ENCODE measurements at places on chromosomes 5 and 9.
A peak's percentile ranks its signal among the peaks of the same experiment; 100 is the strongest.

- H3K4me3 ChIP-seq, result no peak overlapping the region
- H3K36me3 ChIP-seq, result no peaks in the 10 kb centered on the region
- H3K4me1 ChIP-seq, result no peaks in the 10 kb centered on the region
- H3K27ac ChIP-seq, result no peak overlapping the region
- no peaks in the 10 kb centered on the region for H3K27me3 ChIP-seq
Measured at GRCh38 chr9:108077556-108077955, 588.0 kb upstream of the KLF4 start.

GRCh38 chr9:90107040-90107725 lies 502.4 kb downstream of the GADD45G start:
- peak overlapping the region; percentile 12 for H3K27ac ChIP-seq
- no peaks in the 10 kb centered on the region for H3K36me3 ChIP-seq

- H3K27me3 ChIP-seq, result no peaks in the 10 kb centered on the region
- H3K36me3 ChIP-seq, result no peaks in the 10 kb centered on the region
- H3K4me3 ChIP-seq, result no peak overlapping the region
- H3K4me1 ChIP-seq, result no peaks in the 10 kb centered on the region
- peak; percentile 45 for DNase-seq
- no peak overlapping the region for H3K27ac ChIP-seq
Measured at GRCh38 chr5:112583166-112583565, 154.5 kb upstream of the APC start.

GRCh38 chr5:179930788-179931473 lies 23.2 kb upstream of the TBC1D9B start:
- no peaks in the 10 kb centered on the region for H3K36me3 ChIP-seq
- H3K4me3 ChIP-seq, result no peak overlapping the region
- no peaks in the 10 kb centered on the region for H3K4me1 ChIP-seq
- DNase-seq, result no peak

DNA sequence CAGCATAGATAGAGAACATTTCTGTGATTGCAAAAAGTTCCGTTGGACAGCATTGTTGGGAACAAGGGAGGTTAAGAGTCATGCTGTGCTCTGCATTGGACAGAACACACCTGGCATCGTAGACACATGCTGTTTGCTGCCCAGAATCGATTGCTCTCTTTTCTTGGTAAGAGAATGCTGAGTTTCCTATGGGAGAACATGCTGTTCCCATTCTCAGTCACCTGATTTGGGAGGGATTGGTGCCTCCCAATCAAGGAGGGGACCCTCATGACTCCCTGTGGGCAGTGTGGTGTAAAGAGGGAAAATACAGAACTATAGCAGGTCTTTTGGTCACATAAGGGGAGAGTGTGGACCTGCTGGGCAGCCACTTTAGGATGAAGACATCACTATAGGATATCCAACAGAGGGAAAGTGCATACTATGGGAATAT lies 555.4 kb upstream of the CLINT1 start:
- no peak overlapping the region for H3K4me3 ChIP-seq
- no peak overlapping the region for H3K27ac ChIP-seq
- peak; percentile 5 for DNase-seq
- H3K36me3 ChIP-seq, result no peaks in the 10 kb centered on the region
- no peaks in the 10 kb centered on the region for H3K27me3 ChIP-seq
- H3K4me1 ChIP-seq, result peaks cover 13% of the 10 kb centered on the region

DNA sequence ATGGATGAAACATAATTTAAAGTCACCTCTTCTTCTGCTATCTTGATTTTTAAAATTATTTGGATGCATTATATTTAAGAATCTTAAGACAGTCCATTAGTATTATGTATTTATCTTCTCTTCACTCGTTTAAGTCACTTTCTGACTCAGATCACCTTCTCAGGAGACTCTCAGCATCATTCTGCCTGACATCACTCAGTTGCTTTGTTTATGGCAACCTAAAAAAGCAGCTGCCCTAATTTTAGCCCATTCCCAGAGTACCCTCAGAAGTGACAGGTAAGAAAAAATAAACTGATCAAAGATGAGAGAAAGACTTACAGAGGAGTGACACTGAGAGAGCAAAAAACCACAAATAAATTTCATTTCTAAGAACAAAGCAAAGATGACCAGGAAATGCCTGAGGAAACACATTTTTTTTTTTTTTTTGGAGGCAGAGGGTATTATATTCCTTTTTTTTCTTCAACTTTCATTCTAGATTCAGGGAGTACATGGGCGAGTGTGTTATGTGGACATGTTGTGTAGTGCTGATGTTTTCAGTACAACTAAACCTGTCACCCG lies 140.5 kb downstream of the MUSK start:
- no peak for DNase-seq
- no peaks in the 10 kb centered on the region for H3K27me3 ChIP-seq
- H3K27ac ChIP-seq, result no peak overlapping the region
- H3K4me3 ChIP-seq, result no peak overlapping the region
- peaks cover 3% of the 10 kb centered on the region for H3K36me3 ChIP-seq
- no peaks in the 10 kb centered on the region for H3K4me1 ChIP-seq

DNA sequence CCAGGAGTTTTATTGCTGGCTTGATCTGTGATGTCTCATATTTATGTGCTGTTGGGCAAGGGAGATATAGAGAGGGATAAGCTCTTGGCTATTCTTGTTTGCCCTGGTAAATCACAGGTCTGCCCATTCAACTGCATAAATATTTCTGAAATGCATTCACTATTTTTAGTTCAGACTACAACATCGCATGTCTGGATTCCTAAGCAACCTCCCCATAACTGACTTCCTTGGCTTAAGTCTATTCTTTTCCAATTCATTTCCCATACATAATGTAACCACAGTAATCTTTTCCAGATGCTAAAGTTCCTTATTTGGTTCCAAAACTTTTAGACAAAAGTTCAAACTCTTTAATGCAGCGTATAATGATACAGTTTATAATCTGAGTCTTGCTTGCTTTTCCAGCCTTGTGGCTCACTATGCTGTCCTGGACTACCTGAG lies 321.4 kb upstream of the ACTBL2 start:
- no peaks in the 10 kb centered on the region for H3K4me1 ChIP-seq
- no peaks in the 10 kb centered on the region for H3K36me3 ChIP-seq
- H3K27me3 ChIP-seq, result no peaks in the 10 kb centered on the region
- no peak for DNase-seq
- no peak overlapping the region for H3K27ac ChIP-seq
- H3K4me3 ChIP-seq, result no peak overlapping the region

DNA sequence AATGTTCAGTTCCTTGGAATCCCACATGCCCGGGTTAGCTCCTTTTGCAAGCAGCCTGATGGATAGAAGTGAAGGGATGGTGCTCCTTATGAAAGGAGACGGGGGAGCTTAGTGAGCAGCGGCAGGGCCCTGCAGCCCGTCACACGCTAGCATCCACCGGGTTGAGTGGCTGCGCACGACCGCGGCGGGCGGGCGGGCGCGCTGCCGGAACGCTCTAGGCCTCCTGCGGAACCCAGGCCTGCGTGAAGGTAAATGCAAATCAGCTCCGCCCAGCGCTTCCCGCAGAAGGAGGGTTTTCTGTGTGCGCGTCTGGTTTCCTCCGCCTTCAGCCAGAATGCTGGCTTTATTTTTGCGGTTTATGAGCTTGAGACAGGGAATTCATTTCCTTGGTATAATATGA lies 19.8 kb downstream of the IL12B start:
- no peak for DNase-seq
- H3K36me3 ChIP-seq, result no peaks in the 10 kb centered on the region
- no peaks in the 10 kb centered on the region for H3K4me1 ChIP-seq
- no peaks in the 10 kb centered on the region for H3K27me3 ChIP-seq

DNA sequence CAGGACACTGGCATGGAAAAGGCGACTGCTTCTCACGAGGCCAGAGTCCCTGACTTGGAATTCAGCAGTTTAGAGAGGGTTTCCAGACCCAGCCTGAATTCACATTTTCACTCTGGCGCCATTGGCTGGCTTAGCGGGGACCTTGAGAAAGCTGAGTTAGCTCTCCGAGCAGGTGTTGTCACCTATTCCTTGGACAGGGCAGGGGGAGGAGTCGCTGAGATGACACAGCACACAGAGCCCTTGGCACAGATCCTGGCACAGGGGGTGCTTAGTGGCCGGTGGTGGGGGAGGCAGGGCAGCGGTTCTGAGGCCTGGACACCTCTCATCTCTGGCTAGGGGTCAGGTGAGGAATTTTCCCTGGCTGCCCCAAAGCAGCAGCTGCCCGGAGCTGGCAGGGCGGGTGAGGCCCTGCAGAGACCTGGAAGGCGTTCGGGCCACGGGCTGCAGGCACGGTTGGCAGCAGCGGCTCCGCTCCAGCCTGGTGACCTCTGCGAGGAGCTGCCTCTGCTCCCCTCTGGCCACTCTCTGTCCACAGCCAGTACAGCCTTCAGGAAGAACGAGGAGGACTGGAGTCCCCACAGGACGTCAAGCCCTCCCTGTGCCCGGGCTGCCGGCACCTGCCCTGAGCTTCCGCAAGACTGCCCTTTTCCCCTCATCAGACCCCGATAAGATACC lies 72.4 kb upstream of the RAPGEF1 start:
- DNase-seq, result no peak
- no peak overlapping the region for H3K27ac ChIP-seq
- H3K27me3 ChIP-seq, result peaks cover 29% of the 10 kb centered on the region
- no peaks in the 10 kb centered on the region for H3K36me3 ChIP-seq

- DNase-seq, result peak; percentile 47
- no peak overlapping the region for H3K27ac ChIP-seq
- H3K36me3 ChIP-seq, result no peaks in the 10 kb centered on the region
- H3K4me1 ChIP-seq, result no peaks in the 10 kb centered on the region
- H3K4me3 ChIP-seq, result peak overlapping the region; percentile 79
Measured at GRCh38 chr9:92671323-92671722, 1.4 kb upstream of the IPPK start.

- no peak overlapping the region for H3K4me3 ChIP-seq
- peak; percentile 76 for DNase-seq
- peak overlapping the region; percentile 76 for H3K27ac ChIP-seq
- H3K36me3 ChIP-seq, result peaks cover 11% of the 10 kb centered on the region
- H3K27me3 ChIP-seq, result no peaks in the 10 kb centered on the region
- peaks cover 33% of the 10 kb centered on the region for H3K4me1 ChIP-seq
Measured at GRCh38 chr9:130128733-130129431, 43.3 kb upstream of the NCS1 start.

- peak; percentile 15 for DNase-seq
- H3K4me1 ChIP-seq, result no peaks in the 10 kb centered on the region
- no peak overlapping the region for H3K4me3 ChIP-seq
- no peaks in the 10 kb centered on the region for H3K27me3 ChIP-seq
Measured at GRCh38 chr9:7172154-7173115, 414.7 kb downstream of the KDM4C start.

DNA sequence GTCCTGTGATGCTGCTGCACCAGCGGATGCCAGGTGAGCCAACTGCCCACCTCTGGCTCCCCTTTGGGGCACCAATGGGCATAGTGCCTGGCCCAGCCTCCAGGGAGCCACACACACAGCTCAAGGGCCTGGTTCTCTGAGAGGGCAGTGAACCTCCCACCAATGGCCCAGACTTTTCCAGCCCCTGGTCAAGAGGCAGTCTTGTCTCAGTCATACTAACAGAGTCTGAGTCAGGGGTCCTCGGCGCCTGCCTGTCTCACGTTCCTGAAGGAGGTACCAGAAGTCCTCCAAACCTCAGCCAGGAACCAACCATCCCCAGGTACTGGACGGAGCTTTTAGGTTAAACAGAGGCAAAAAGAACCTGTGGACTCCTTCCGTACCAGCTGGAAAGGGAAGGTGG lies 121.1 kb downstream of the C5orf15 start:
- no peak overlapping the region for H3K27ac ChIP-seq
- DNase-seq, result no peak
- no peaks in the 10 kb centered on the region for H3K27me3 ChIP-seq
- H3K4me3 ChIP-seq, result no peak overlapping the region
- H3K4me1 ChIP-seq, result peaks cover 47% of the 10 kb centered on the region
- H3K36me3 ChIP-seq, result no peaks in the 10 kb centered on the region

GRCh38 chr5:1522601-1523479 lies 920 bp downstream of the LPCAT1 start:
- no peaks in the 10 kb centered on the region for H3K27me3 ChIP-seq
- H3K27ac ChIP-seq, result peak overlapping the region; percentile 28
- peaks cover 7% of the 10 kb centered on the region for H3K4me1 ChIP-seq
- no peaks in the 10 kb centered on the region for H3K36me3 ChIP-seq

DNA sequence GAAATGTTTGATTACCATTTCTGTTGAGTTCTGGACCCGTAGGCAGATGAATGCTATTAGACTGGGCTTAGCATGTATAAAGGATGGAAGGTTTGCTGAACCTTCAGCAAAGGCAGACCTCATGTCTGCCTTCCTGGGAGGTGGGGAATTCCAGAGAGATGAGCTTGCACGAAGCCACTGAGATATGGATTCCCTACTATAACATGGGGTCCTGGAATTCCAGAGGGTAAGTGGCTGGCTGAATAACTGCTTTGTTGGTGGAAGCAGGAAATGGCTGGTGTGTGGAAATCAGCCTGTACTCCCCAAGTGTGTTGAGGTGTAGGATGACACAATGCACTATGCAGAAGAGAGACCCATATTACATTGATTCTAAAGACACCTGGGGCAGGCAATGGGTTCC lies 526.4 kb downstream of the CTNND2 start:
- H3K27ac ChIP-seq, result no peak overlapping the region
- no peak for DNase-seq
- no peak overlapping the region for H3K4me3 ChIP-seq
- no peaks in the 10 kb centered on the region for H3K4me1 ChIP-seq

DNA sequence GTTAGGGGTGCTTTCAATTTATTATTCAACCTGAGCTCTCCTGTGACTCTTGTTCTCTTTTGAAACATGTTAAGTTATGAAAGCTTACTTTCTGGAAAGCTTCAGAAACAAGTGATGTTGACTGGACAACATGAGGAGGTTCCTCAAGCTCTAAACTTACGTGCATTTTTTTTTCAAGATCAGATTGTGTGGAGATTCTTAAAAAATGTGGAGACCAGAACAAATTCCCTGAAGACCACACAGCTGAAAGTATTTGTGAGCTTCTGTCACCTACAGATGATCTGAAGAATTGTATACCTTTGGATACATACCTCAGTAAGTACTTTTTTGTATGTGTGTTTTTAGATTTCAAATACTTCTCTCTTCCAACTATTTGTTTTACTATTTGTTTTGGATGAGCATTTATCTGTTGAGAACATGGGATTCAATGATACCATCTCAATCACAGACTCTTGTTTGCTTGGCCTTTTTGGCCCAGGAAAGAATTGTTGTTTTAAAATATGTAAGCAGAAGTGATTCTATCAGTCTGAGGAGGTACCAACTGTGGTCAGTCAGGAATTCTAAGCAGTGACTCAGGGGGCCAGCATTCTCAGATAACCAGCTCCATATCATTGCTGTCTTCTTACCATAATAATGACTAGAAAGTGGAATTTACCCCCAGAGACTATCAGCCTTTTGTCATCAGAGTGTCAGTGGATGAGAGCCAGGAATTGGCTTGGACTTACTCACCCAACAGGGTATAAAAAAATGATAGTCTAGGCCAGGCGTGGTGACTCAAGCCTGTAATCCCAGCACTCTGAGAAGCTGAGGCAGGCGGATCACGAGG lies 34.4 kb upstream of the GLIPR2 start:
- H3K4me3 ChIP-seq, result no peak overlapping the region
- DNase-seq, result peak; percentile 45
- H3K27me3 ChIP-seq, result no peaks in the 10 kb centered on the region
- H3K36me3 ChIP-seq, result no peaks in the 10 kb centered on the region
- peak overlapping the region; percentile 6 for H3K27ac ChIP-seq

DNA sequence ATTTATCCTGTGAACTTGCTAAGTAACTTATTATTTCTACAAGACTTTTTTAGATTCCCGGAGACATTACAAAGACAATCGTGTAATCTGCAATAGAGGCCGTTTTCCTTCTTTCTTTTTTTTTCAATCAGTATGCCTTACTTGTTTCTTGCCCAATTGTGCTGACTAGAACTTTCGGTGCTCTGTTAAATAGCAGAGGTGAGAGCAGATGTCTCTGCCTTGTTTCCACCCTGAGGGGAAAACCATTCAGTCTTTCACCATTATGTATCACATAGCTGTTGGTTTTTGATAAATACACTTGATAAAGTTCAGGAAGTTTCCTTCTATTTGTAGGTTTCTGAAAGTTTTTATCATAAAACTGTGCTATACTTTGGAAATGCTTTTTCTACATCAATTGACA lies 10.3 kb downstream of the SPATA31E1 start:
- no peaks in the 10 kb centered on the region for H3K27me3 ChIP-seq
- DNase-seq, result no peak
- H3K36me3 ChIP-seq, result no peaks in the 10 kb centered on the region
- H3K4me3 ChIP-seq, result no peak overlapping the region
